ENCODE measurements at places on chromosomes 2 and 18.

- ATAC-seq: peak; percentile 42
Measured at GRCh38 chr2:15074751-15075700, 442.5 kb downstream of the LRATD1 start.

DNA sequence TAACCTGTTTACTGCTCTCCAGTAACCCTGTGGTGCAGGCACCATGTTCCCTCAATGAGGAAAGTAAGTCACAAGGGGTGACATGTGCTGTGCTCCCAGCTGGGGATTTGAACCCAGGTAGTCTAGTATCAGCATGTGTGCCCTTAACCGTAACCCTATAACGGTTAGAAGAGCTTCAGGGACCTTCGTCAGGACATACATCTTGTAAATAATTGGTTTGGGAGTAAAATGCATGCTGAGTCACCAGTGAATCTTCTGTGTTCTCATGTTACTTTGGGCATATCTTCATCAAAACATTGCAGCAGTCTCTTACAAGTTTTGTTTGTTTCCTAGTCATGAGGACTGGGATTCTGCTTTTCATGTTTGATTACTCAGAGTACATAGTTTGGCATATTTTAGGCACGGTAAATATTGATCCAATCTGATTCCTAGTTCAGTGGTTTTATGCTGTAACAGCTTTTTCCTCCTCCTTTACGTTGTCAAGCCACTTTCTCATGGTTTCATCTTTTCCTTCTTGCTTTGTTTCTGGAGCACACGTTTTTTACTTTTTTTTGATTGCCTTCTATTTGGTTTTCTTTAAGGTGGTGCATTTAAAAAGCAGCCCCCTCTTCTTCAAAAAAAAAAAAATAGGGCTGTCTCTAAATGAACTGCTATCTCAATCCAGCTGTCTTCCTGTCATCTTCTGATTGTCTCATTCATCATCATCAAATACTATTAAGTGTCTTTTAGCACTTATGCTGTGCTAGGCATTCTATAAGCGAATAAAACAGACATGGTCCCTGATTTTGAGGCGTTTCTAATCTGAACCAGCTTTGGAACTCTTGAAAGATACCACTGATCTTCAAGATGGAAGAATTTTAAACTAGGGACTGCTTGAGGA lies 50.4 kb downstream of the CLIP4 start:
- ATAC-seq: no peak

DNA sequence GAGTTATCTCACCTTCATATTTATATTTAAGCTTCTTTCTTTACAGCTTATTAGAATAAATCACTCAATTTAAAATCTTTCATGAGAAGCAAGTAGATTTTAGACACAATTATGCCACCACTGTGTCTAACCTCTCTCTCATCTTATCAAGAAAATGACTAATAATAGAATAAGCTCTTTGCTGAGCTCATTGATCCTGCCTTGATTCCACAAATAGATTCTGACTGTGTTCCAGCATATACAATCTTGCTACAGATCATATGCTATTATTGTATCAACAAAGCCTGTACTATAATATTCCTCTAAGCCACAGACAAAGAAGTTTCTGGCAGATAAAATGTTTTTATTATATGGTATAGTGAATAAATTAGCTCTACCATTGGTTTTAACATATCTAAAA lies 168.7 kb upstream of the GULP1 start:
- ATAC-seq: no peak

DNA sequence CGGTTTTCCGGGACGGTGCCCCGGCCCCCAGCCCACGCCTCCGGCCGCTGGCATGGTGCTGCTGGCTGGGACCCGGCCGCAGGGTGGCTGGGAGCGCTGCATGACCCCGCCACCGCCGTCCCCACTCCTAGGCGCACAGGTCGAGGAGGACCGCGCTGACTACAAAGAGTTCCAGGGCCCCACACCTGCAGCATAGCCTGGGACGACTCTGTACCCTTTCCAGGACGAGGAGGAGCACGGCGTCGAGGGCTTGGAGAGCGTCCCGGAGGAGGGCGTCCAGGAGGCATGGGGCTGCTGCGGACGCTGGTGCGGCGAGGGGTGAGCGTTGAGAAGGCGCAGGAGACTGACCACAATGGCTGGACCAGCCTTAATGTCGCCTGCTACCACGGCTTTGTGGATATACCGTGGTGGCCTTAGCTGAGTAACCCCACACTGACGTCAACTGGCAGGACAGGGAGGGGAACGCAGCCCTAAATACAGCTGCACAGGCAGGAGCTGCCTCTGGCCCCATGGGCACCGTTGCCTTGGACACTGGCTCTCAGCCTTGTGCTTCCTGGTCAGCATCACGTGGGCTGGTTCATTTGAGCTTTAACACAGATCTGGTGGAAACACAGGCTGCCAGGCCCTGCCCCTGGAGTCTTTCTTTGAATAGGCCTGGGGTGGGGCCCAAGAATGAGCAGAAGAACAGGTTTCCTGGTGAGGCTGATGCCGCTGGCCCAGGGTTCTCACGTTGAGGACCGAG lies 40.9 kb upstream of the TRIM43B start:
- no peak for ATAC-seq

GRCh38 chr18:49161627-49162026 lies 210.9 kb upstream of the SMAD7 start:
- ATAC-seq: peak; percentile 95

DNA sequence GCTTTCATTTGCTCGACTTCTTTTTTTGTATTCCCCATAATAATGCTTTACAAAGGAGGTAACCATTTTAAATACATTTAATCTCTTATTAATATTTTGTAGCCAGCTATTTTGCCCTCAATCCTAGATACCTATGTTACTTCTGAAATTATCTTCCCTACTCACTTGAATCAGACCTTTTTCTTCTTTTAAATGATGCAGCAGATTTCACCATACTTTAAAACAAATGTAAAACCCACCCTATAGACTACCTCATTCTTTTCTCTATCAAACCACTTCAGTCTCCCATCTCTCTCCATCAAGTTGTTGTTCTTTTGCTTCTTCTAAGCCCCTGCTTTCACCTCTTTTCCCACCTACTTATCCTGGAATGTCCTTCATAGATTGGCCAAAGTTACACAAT lies 151.5 kb upstream of the DNMT3A start:
- ATAC-seq: no peak

DNA sequence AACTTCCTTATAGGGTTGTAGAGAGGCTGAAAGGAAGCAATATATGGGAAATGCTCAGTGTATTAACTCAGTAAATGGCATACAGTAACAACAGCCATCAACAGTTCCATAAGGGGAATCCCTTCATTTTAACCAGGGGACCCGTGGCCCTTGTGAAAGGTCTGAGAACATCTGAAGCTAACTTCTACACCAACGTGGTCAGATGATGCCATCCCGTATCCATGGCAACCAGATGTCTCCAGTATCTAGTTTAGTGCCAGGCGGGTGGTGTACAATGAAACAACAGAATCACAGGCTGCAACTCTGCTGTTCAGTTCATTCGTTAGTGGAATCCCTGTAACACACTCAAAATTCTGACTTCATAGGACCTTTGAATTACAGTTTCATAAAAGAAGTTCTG lies 162.3 kb downstream of the TGIF1 start:
- no peak for ATAC-seq

DNA sequence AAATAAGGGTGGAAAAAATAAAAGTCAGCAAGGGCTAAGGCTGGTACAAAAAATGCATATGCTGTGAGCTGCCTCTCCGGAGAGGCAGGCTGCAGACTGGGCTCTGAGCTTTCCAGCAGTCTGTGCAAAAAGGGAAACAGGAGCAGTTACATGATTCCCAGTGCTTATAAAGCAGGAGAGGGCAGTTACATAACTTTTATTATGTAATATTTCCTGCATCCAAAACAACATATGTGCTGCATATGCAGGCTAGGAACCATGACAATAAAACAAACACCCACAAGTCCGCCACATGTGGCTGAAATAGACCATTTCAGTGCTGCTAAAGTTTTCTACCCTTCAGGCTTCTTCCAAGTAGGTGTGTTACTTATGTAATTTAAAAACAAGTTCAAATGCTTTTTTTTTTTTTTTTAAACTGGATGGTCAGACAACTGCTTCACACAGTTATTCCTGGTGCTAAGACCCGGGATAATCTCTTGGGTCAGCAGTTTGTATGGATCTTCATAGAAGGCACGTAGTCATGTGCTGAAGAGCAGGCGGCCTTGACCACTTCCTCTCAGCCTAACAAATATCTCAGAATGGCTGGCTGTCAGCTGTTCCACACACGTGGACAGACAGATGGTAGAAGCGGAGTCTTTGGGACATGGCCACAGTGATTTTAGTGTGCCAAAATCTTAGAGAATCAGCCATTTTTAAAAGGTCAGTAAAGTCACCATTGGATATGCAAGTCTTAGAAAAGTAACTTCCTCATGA lies 43.5 kb downstream of the ARMC9 start:
- no peak for ATAC-seq

GRCh38 chr2:42844366-42844765 lies 52.0 kb upstream of the HAAO start:
- no peak for ATAC-seq

GRCh38 chr18:24138789-24139616 lies at the start of gene CABYR:
Gene CABYR, plus strand, starts transcription at chr18:24139062. Its CDS starts 4,053 bp downstream, at chr18:24143115.
- peak; percentile 95 for ATAC-seq

- ATAC-seq: no peak
Measured at GRCh38 chr2:26780203-26780760, 5.6 kb upstream of the CENPA start.

Data from stimulated activated memory B cell treated with anti-CD40 and anti-IgM and Interleukin-4, amounts not matched to agents 10 μg/mL and 1 μg/mL and 100 μg/mL, for 72 hours (primary cell).